MG63 (cell line): ENCODE measurements at places on chromosomes 5 and 9. TPM values are rescaled to one million over a fixed set of nuclear protein-coding genes. Genes with fewer than 3 reads are reported as not detected.

Gene HNRNPA0
- 58.9 and 81.3 TPM in 2 replicates for total RNA-seq

Gene PAEP
- total RNA-seq = not detected in 2 replicates

DNA sequence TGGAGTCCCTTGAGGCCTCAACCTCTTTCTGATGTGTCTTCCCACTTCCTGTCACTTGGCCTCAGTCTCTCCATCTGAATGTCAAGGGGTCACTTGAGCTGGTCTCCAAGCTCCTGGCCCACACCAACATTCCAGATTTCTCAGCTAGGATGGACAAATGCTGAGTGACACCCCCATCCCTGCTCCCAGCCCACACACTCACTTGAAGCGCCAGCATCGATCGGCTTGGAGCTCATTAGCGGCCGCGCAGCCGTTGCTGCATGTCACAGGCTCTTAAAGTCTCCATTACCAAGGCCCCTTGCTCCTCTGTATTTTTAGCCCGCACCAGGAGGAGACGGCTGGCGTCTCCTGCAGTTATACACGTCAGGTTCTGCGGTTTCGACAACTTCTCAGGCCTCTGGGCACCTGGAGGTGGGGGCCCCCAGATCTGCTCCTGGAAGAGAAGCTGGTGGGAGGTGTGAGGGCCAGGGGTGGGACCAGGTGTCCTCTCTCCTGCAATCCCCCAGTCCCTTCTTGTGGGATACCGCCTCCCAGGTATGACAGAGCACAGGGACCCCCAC, 33.4 kb upstream of the ARAP3 start:
- DNase-seq = no peak

GRCh38 chr5:149389552-149390495, 10.7 kb upstream of the IL17B start:
- no peak for DNase-seq

GRCh38 chr5:652773-653350, 40.3 kb downstream of the TPPP start:
- no peak for DNase-seq

DNA sequence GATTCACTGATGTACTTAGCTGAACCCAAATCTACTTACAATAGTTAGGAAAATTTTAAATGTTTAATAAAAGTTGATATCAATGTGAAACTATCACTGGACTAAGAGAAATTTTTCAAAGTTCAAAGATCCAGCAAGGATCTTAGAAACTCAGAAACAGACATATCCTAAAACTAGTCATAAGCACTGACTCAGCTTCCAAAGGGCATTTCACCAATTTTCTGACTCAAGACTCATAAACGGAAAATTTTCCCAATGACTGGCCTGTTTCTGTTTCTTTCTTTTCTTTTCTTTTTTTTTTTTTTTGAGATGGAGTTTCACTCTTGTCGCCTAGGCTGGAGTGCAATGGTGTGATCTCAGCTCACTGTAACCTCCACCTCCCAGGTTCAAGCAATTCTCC, 66.6 kb downstream of the CDC14B start:
- no peak for DNase-seq
